Left lung (tissue), 14 donors: ENCODE measurements at places on chromosomes 3 and 15. TPM values are rescaled to one million over a fixed set of nuclear protein-coding genes. Genes with fewer than 3 reads are reported as not detected.

Gene GUCA1C
- not detected for total RNA-seq

Gene SPESP1
- total RNA-seq, result 5.0 TPM

Gene NOX5
- 0.16 TPM for total RNA-seq

Gene CACNA2D3
- 1.4 TPM for total RNA-seq

Gene PLSCR5
- not detected for total RNA-seq

Gene AHSG
- not detected for total RNA-seq

Gene TMEM266
- 1.1 TPM for total RNA-seq

Gene ZNF662
- 6.7 TPM for total RNA-seq

Gene PLCL2
- total RNA-seq, result 7.8 TPM

GRCh38 chr3:8651418-8652323 is 7.1 kb upstream of the SSUH2 start:
- H3K27me3 ChIP-seq, result no peaks in the 10 kb centered on the region
- H3K36me3 ChIP-seq, result no peaks in the 10 kb centered on the region

- H3K4me3 ChIP-seq, result no peak overlapping the region
- DNase-seq, result no peak
- H3K4me1 ChIP-seq, result no peaks in the 10 kb centered on the region
- H3K27me3 ChIP-seq, result no peaks in the 10 kb centered on the region
- H3K36me3 ChIP-seq, result no peaks in the 10 kb centered on the region
Measured at GRCh38 chr3:190968616-190969015, 106.1 kb upstream of the GMNC start.

DNA sequence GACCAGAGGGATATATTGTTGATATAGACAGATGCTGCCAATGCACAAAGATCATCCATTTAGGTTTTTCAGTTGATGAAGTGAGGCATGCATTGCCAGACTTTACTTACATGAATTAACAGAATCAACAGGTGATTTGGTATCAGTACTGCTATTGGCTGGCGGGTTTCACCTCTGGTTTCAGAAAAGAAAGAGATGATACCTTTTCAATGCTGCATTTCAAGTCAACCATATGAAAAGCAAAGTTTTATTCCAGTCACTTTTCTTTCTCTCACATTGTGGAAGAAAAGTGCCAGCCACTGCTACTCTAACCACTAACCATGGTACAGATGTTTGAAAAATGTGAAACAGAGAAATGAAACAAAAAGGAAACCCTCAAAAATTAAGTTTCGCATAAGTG is 289.1 kb downstream of the TIGIT start:
- no peaks in the 10 kb centered on the region for H3K4me1 ChIP-seq
- H3K27me3 ChIP-seq, result no peaks in the 10 kb centered on the region
- no peak for DNase-seq
- H3K36me3 ChIP-seq, result no peaks in the 10 kb centered on the region
- H3K4me3 ChIP-seq, result no peak overlapping the region

DNA sequence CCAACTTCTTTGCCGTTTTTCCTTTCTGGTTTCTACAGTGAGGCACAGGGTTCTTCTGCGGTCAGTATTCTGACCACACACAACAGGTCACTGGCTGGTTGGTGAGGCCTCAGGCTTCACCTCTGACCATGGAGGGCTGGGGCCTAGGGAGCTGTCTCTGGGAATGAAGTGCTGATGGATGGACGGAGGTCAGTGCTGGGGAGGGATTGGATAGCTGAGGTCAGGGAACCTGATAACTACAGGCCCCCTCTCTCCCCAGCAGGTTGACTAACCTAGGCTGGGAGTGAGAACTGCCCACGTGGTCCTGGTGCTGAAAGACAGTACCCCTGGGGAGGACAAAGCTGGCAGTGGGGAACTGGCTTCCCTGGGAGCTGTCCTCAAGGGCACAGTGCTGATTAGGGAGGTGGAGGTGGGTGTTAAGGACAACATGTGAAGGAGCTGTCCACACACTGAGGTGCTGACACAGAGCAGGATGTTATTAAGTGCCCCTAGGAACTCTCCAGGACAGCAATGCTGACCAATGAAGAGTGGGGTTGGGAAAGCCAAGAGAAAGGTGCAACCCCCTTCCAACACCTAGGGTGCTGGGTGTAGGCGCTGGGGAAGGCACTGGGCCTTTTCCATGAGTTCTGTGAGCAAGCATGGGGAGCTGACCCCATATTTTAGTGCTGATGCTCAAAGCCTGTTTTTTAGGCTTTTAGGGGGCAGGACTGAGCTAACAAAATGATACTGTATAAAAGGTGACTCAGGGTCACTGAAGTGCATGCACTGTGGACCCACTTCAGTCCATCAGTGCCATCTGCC is 45.2 kb downstream of the ATP2B2 start:
- no peak overlapping the region for H3K27ac ChIP-seq
- no peaks in the 10 kb centered on the region for H3K27me3 ChIP-seq
- H3K4me1 ChIP-seq, result no peaks in the 10 kb centered on the region
- H3K36me3 ChIP-seq, result no peaks in the 10 kb centered on the region
- H3K4me3 ChIP-seq, result no peak overlapping the region

DNA sequence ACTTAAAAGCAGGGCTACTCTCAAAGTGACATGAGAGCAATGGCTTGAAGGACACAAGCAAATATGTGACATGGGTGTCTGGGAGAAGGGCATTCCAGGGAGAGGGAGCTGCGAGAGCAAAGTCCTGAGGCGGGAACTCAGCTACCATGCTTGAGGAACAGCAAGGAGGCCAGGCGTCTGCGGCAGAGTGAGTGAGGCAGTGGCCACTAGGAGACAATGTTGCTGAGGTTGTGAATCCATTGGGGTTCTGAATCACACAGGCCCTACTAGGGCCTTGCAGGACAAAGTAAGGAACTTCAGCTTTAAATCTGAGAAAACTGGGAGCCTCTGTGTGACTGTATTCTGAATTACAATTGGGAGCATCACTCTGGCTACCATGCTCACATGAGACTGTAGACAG is 94.1 kb upstream of the PRICKLE2 start:
- peaks cover 4% of the 10 kb centered on the region for H3K4me1 ChIP-seq
- H3K4me3 ChIP-seq, result no peak overlapping the region
- H3K36me3 ChIP-seq, result no peaks in the 10 kb centered on the region

GRCh38 chr15:68112706-68113105 is 58.6 kb downstream of the PIAS1 start:
- DNase-seq, result no peak
- H3K4me3 ChIP-seq, result no peak overlapping the region
- no peaks in the 10 kb centered on the region for H3K27me3 ChIP-seq
- H3K4me1 ChIP-seq, result peaks cover 40% of the 10 kb centered on the region

DNA sequence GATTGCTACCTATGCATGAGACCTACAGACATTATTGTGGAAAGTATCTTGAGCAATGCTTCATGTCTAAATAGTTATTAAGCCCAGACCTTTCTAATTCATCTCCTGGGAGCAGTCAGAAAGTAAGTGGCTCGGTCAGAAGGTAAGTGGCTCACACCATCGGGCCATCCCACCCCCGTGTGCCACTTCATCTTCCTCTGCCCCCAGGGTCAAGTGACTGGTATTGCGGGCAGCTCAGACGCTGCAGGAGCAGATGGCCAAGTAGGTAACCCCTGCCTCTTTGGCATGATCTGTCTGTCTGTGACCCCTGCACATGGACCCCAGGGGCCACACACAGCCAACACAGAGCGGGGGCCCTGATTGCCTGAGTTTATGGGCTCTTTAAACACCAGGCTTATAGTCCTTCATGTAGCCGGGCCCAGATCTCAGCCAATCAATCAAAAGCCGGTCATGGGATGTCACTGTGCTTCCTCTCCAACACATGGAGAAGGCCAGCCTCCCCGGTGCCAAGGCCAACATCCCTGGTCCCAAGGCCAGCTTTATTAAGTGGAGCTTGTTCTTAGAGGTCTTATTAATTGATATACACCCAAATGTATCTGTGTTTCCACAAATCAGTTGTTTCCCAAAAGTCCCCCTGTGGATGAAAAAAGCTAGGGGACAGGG is 42.9 kb downstream of the LARP6 start:
- no peaks in the 10 kb centered on the region for H3K36me3 ChIP-seq
- no peak overlapping the region for H3K27ac ChIP-seq
- no peak for DNase-seq
- no peaks in the 10 kb centered on the region for H3K27me3 ChIP-seq
- H3K4me3 ChIP-seq, result no peak overlapping the region
- H3K4me1 ChIP-seq, result peaks cover 14% of the 10 kb centered on the region

DNA sequence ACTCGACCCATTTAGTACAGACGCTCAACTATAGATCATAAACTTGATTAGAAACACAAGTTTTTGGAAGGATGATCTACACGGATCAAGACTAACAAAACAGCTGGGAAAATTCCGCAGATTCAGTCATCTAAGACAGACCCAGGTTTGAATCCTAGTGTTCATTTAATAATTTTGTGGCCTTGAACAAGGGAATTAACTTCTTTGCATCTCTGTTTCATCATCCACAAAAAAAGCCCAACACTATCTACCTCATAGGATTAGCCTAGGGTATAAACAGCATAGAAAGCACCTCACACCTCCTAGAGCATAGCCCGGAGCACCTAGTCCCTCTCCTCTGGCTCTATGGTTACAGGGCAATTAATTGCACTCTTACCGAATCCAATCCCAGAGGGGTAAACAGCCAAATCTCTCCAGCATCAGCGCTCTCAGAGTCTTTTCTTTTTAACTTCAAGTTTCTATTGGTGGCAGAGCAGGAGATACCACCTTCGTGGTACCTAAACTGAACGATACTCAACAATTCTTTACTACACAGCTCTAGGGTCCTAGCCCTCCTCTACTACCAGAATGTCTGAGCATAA is 3.5 kb downstream of the TBL1XR1 start:
- H3K4me1 ChIP-seq, result peaks cover 10% of the 10 kb centered on the region
- H3K36me3 ChIP-seq, result no peaks in the 10 kb centered on the region
- H3K27ac ChIP-seq, result no peak overlapping the region
- DNase-seq, result no peak
- no peaks in the 10 kb centered on the region for H3K27me3 ChIP-seq

DNA sequence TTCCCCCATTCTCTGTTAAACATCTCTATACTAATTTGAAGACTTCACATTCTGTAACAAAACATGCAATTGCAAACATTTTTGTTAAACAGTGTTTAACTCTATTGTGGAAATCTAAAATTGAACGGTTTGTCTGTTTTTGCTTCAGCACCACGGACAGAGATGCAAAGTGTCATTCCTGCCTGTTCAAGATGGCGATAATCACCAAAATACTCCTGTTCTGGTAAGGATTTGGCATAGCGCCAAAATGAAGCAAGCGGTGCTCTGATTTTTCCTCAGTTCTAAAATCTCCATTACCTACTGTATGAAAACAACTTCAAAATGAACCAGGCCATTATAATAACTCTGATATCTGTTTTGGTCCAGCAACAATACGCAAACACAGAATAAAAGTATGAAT is 129.7 kb upstream of the TUSC7 start:
- DNase-seq, result no peak
- H3K27me3 ChIP-seq, result no peaks in the 10 kb centered on the region
- H3K4me3 ChIP-seq, result no peak overlapping the region

DNA sequence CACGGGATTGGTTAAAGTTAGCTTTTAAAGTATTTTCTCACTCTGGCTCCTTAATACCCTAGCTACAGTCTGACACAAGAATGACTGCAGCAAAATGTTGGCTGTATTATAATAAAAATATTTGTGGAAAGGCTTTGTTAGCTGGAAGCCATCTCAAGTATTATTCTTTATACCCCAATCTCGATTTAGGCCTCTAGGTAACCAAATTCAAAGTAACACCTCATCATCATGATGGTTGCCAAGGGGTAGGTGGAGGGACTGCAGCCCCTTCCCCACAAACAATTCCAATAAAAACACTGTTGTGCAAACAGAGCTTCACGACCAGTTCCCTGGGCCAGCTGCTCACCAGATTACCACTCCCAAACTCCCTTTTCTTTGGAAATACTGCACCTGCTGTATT is 759 bp upstream of the GMPS start:
- no peaks in the 10 kb centered on the region for H3K36me3 ChIP-seq
- no peaks in the 10 kb centered on the region for H3K27me3 ChIP-seq
- H3K27ac ChIP-seq, result peak overlapping the region; percentile 70

- peak overlapping the region; percentile 28 for H3K27ac ChIP-seq
- no peak overlapping the region for H3K4me3 ChIP-seq
- H3K27me3 ChIP-seq, result no peaks in the 10 kb centered on the region
- H3K4me1 ChIP-seq, result peaks cover 48% of the 10 kb centered on the region
- no peaks in the 10 kb centered on the region for H3K36me3 ChIP-seq
Measured at GRCh38 chr3:159856590-159857104, 132.0 kb upstream of the IL12A start.

- DNase-seq, result no peak
- no peaks in the 10 kb centered on the region for H3K27me3 ChIP-seq
Measured at GRCh38 chr3:152857082-152857481, 22.2 kb downstream of the P2RY1 start.

DNA sequence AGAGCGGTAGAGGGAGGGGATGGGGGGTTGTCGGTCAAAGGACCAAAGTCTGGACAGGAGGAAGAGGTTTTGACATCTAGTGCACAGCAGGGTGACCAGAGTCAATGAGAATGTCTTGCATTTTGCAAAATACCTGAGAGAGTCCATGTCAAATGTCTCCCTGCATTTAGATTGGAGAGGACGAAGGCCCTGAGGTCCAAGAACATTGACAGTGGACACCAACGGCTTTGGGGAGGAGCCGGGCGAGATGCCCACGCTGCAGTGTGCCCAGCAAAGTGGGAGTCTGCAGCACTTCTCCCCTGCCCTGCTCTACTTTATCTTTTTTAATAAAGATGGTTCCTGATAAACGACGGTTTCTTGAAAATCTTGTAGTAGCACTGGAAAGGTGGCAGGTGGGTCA is 67.4 kb upstream of the TAMM41 start:
- no peak overlapping the region for H3K4me3 ChIP-seq
- no peaks in the 10 kb centered on the region for H3K4me1 ChIP-seq
- H3K27ac ChIP-seq, result no peak overlapping the region
- H3K36me3 ChIP-seq, result no peaks in the 10 kb centered on the region
- no peaks in the 10 kb centered on the region for H3K27me3 ChIP-seq
- no peak for DNase-seq

- H3K36me3 ChIP-seq, result no peaks in the 10 kb centered on the region
- H3K4me1 ChIP-seq, result no peaks in the 10 kb centered on the region
- H3K4me3 ChIP-seq, result no peak overlapping the region
- H3K27ac ChIP-seq, result no peak overlapping the region
- no peak for DNase-seq
- no peaks in the 10 kb centered on the region for H3K27me3 ChIP-seq
Measured at GRCh38 chr3:178457511-178457910, 78.7 kb upstream of the KCNMB2 start.

- H3K4me1 ChIP-seq, result no peaks in the 10 kb centered on the region
- DNase-seq, result peak; percentile 84
- H3K4me3 ChIP-seq, result peak overlapping the region; percentile 29
- H3K36me3 ChIP-seq, result no peaks in the 10 kb centered on the region
Measured at GRCh38 chr3:50364573-50365079, 5.3 kb upstream of the TMEM115 start.

- DNase-seq, result no peak
- no peaks in the 10 kb centered on the region for H3K27me3 ChIP-seq
- H3K36me3 ChIP-seq, result no peaks in the 10 kb centered on the region
- H3K4me1 ChIP-seq, result peaks cover 8% of the 10 kb centered on the region
- H3K4me3 ChIP-seq, result no peak overlapping the region
Measured at GRCh38 chr15:66911131-66911700, 154.2 kb upstream of the SMAD3 start.
